Activated CD8-positive, alpha-beta memory T cell treated with anti-CD3 and anti-CD28 coated beads, Interleukin-2, amount 50 U/mL, for 48 hours (primary cell): ENCODE measurements at places on chromosomes 11 and 22.

- no peak for DNase-seq
These were observed 76.8 kb upstream of the CREB3L1 start for GRCh38 chr11:46200537-46201281.

GRCh38 chr22:33329398-33329797 lies 271.2 kb upstream of the SYN3 start:
- no peak for DNase-seq

GRCh38 chr22:26127126-26127525 lies 42.1 kb upstream of the SEZ6L start:
- no peak for DNase-seq

DNA sequence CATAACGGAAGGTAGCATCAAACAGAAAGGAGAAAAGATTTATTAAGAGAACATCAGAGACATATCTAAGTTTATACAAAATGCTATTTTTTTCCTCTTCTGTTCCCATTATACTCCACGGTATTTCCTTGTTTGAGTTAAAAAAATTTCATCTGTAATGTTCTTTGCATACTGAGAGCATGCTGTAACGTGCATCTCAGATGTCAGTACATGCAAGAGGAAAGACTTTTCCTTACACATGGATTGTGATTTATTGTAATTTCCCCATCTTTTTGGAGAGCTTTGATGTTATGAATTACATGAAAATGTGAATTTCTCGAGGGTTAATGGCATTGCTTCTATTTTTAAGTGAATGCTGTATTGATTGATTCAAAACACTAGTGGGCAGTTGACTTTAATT lies 1164.0 kb downstream of the LRRC4C start:
- DNase-seq = no peak

GRCh38 chr11:111206472-111206871 lies 39.1 kb upstream of the POU2AF2 start:
- no peak for DNase-seq

GRCh38 chr22:26313291-26313690 lies 115.8 kb upstream of the ASPHD2 start:
- no peak for DNase-seq

- DNase-seq = no peak
These were observed 3.3 kb downstream of the RAB38 start for GRCh38 chr11:88171982-88172381.

GRCh38 chr11:88357323-88358039 lies 19.9 kb upstream of the CTSC start:
- no peak for DNase-seq

DNA sequence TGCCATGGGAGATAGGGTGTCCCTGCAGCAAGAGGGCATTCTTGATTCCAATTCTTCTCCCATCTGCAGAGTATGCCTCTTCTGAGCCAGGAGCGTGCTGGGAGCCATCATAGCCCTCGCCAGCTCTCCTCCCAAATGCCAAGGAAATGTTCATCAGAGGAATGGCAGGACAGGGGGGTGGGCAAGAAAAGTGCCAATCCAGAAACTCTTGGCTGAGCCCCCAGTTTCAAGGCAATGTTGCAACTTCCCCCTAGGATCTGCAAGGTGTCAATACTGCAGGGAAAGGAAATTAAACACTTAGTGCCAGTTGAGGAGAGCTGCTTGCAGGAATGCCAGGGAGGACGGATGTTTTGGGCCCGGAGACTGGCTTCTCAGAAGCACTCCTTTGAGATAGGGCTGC lies 94.8 kb upstream of the PRDM11 start:
- no peak for DNase-seq

- no peak for DNase-seq
These were observed 45.6 kb downstream of the BTG4 start for GRCh38 chr11:111466615-111467014.

- no peak for DNase-seq
These were observed 11.1 kb downstream of the MS4A8 start for GRCh38 chr11:60710482-60710881.

DNA sequence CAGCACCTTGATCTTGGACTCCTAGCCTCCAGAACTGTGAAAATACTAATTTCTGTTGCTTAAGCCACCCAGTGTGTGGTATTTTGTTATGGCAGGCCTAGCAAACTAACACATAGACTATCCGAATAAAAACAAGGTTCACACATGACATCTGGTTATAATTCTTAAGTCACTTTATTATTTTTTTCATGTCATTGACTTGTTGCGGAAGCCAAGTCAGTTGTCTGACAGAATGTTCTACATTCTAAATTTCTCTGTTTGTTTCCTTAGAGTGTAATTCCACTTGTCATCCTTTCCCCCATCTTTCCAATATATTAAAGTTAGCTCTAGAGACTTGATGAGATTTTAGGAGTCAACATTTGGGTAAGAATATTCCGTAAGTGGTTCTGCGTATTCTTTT lies 40.6 kb downstream of the RAB30 start:
- no peak for DNase-seq

GRCh38 chr22:41047801-41048211 lies 44.6 kb upstream of the EP300 start:
- no peak for DNase-seq

DNA sequence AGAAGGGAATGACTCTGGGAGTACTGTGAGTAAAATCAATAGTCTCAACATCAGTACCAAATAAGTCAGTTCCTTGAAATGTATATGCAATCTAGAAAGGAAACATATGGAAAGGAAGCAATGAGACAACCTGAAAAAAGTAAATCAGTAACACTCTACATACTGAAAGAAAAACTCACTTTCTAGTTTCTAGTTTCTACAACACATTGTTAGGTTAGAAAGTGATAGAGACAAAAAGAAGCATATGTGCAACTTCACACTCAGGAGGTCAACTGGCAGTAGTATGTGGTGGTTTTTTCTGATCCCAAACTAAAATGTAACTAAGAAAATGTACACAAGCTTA lies 156.5 kb upstream of the SOX6 start:
- no peak for DNase-seq

GRCh38 chr11:94895451-94895850 lies 77.9 kb downstream of the CWC15 start:
- no peak for DNase-seq
